NCI-H460 (cell line): ENCODE measurements at places on chromosomes 7 and 10. TPM values are rescaled to one million over a fixed set of nuclear protein-coding genes. Genes with fewer than 3 reads are reported as not detected.

TFR2 gene
- total RNA-seq = 1.4 and 3.8 TPM in 2 replicates

RADIL gene
- 11.5 and 13.1 TPM in 2 replicates for total RNA-seq

MALRD1 gene
- total RNA-seq = not detected in 2 replicates

- no peak for DNase-seq
Measured at GRCh38 chr7:90119178-90119971, 34.9 kb upstream of the STEAP1 start.

- DNase-seq = no peak
Measured at GRCh38 chr10:51700228-51700817, 928 bp upstream of the CSTF2T start.

DNA sequence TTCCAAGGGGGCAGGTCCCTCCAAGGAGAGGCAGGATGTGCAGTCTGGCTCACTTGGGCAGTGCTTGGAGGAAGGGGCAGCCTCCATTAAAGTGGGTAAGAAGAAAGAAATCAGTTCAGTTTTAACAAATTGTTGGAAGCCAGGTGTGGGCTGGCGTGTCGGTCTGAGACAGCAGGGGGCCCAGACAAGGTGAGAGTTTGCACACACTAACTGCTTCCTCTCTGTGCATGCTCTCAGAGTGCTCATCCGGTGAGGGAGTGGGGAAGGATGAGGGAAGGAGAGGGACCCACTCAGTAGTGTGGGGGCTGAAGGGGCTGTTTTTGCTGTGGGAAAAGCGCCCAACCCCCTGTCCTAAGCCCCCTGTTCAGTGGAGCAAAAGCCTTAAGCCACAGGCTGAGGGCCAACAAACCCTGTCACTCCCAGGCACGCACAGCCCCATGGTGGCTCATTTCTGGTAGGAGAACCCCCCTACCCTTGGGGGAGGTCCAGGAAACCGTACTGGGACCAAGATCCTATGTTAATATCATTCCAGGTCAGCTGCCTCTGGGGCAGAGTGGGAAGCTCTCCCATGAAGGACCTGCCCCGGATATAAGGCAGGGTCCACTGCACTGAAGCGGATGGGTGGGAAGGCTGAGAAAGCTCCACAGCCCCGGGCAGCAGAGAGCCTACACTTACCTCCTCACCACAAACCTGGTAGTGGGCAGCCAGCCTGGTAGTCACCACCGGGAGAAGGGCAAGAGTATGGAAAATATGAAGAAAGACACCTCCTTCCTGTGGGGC is 5.1 kb upstream of the PCBD1 start:
- no peak for DNase-seq

DNA sequence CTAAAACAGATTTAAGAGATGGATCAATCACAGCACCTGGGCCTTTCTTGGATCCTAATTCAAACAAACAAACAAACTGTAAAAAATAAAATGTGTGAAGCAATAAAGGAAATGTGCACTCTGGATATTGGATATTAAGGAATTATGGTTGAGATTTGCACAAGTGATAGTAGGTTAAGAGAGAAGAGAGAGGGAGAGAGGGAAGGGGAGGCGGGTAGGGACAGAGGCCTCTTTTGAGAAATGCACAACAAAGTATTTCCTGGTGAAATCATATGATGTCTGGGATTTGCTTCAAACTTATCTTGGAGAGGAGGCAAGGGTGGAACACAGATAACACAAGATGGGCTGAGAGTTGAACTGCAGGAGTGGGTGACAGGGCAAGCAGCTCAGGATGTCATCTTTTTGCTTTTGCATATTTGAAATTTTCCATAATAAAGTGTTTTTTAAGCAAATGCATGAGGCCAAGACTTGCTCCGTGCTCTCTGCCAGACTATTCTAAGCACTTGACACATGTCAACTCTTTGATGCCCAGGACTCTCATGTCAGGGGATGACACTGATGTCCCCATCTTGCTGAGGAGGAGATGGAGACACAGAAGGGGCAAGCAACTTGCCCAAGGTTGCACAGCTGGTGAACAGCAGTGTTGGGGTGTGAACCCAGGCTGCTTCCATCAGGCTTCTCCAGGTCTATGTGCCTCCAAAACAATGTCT is 9.1 kb upstream of the AEBP1 start:
- no peak for DNase-seq

GRCh38 chr10:108049668-108050067 is 885.2 kb upstream of the SORCS1 start:
- no peak for DNase-seq
